NCI-H1048 (cell line): ENCODE measurements at places on chromosomes 2 and 18.

GRCh38 chr2:20650393-20650876 lies 463 bp downstream of the HS1BP3 start:
- DNase-seq, result no peak

GRCh38 chr2:147860009-147860408 lies 15.2 kb downstream of the ACVR2A start:
- no peak for DNase-seq

- no peak for DNase-seq
Measured at GRCh38 chr18:54303408-54303807, 34.1 kb downstream of the POLI start.

DNA sequence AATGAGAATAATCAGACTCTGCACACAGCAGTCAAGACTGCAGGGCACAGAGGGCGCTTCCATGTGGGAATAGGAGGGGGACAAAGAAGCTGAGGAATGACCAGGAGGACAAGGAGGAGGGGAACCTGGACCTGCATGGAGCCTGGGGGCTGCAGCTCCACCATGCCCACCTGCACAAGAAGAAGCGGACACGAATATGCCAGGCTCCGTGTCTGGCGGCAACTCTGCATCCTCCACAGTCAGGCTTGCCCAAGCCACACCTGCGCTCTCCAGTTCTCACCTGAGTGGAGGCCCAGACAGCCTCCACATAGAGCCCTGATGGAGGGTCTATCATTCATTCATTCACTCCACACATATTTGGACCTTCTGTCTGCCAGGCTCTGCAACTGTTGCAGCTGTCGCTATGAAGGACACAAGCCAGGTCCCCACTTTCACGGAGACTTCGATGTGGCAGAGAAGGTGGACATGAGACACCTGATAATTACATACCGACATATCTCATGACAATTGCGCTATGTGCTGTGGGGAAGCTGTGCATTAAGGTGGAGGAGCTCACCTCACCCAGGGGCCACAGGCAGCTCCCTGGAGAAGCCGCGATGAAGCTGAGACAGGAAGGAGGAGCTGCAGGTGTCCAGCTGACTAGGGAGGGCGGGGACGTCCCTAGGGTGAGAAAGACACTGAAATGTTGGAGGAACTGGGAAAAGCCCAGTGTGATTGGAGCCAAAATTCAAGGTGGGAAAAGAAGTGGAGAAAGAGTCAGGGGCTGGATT lies 159.2 kb downstream of the INHBB start:
- DNase-seq, result no peak

DNA sequence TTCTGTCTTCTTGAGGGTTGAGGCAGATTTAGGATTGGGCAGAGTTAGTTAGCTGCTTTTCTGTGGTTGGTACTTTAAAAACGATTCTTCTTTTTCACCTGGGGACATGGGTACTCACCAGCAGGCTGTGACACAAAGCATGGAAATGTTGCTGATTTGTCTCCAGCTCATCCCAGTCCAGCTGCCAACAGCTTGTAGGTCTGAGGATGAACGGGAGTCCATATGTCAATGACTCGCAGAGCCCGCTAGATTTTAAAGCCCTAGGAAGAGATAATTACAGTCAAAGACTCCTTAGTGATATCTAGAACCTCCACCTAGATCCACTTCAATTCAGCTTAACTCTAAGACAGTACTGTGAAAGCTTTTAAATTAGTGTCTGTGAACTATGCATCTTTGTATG lies 20.8 kb downstream of the DOK1 start:
- no peak for DNase-seq

DNA sequence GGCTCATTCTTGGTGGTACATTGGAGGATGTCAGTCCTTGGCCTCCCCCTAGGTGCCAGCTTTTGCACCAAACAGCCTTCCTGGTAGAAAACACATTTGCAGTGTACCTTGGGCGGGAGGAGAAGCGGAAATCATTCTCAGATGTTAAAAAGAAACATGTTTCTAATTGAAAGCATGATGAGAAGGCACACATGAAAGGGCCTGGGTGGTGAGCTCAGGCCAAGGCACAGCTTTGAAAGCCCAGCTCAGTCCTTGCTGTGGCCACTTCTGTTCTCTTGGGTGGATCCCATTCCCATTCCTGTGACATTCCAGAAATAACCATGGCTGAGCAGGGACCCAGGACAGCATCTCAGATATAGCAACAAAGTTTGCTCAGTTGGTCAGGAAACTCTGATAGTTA lies 71.5 kb downstream of the LTBP1 start:
- no peak for DNase-seq

GRCh38 chr2:202769201-202769600 lies 102.4 kb downstream of the ICA1L start:
- DNase-seq, result no peak

DNA sequence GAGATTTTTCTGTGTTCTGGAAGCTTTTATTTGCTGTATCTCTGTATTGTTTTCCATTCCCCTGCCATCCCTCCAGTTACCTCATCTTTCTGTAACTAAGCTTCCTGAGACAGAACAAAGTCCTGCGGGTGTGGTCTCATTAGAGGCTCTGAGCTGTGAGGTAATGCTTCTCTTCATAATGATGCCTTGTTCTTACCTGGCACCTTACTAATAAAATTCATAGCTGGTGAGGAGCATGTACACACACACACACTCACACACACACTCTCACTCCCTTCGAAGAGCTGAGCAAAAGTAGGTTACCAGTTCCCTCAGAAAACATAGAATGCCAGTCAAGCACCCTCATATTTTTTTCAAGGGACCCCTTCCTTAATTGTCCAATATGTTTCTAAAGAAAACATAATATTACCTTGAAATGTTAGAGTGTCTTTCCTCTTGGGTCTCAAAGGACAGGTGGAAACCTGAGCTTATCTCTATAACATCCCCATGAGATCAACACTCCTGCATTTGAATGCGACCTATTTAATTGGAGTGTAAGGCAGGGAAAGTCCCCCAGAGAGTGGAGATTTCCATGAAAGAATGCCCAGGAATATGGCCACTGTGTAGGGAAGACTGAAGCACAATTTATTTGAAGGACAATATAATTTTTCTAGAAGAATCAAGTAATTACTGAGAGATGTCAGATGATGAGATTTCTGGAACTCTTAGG lies 161.6 kb upstream of the NCK2 start:
- DNase-seq, result no peak

DNA sequence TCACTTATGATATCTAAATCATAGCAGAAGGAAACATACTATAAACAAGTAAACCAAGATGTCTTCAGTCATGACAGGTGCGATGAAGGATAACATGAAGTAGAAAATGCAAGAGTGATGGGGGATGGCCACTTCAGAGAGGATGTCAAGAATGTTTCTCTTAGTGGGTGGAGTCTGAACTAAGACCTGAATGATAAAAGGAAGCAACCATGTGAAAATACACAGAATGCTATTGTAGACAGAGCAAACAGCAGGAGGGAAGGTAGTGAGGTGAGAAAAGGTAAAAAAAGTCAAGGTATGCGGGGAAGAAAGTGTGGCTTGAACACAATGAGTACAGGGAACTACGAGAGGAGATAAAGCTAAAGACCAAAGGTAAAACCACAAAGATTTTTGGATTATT lies 341.6 kb downstream of the FBXO15 start:
- no peak for DNase-seq

DNA sequence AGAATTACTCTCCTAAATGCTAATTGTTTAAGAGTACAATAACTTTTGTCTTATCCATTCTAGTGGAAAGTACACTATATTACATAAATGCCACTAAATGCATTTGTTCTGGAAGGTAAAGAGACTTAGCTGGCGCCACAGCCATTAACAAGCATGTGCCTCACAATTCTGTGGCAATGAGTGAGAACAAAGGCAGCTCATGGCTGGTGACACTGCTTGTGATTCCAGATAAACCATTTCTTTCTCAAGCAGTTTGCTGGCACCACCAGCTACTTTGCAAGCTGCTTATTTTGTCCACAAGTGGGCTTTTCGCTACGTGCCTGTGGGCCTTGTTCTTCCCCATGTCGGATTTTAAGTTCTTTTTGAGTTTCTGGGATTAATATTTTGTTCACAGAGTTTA lies 147.6 kb upstream of the SMAD7 start:
- DNase-seq, result no peak

- no peak for DNase-seq
Measured at GRCh38 chr2:23499439-23499838, 114.5 kb downstream of the KLHL29 start.

DNA sequence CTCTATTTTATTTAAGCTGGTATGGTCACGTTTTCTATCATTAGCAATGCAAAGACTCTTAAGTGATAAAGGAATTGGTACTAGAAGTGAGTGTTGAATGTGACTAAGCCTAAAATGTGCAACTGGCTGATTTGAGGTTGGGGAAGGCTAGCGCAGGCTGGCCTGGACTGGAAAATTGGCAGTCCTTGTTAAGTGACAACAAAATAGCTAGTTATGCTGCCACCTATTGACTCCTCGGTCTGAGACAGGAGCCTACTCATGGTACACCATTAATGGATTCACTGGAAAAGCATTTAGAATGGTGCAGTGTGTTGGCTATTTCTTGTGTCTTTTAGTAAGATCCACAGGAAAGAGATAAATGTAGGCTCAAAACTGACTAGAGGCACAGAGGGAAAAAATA lies 5.7 kb upstream of the WIPF1 start:
- DNase-seq, result no peak

- no peak for DNase-seq
Measured at GRCh38 chr2:144654523-144654922, 134.6 kb upstream of the ZEB2 start.

DNA sequence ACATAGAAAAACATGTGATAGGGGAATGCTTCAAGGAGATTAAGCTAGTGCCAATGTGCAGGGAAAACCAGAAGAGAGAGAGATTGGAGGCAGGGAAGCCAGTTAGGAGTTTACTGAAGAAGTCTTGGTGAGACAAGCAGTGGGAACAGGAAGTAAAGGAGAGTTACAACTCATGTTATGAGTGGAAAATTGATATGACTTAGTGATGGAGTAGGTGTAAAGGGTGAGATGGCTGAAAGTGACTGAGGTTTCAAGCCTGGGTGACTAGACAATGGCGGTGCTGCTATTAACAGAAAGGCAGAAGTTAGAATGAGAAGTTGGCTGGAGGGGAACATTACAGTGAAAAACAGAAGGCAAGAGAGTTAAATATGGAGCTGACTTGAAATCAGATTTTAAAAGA lies 16.5 kb downstream of the DOK1 start:
- DNase-seq, result no peak

DNA sequence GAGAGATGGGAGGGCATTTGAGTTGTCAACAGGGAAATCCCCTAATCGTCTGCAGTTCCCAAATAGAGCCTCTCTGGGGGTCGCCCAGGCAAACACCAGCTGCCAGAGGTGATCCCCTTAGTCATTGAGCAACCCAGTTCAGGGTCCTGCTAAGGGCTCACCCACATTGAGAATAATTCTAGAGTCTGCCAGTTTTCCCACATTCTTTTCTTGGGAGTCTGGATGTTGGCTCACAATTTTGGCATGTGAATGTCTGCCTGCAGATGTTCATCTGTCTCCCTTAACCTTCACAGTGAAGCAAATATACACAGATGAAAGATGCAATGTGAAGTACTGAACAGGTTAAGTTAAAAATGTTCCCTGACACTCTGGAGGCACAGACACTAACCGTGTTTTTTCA lies 11.4 kb upstream of the SMIM21 start:
- no peak for DNase-seq

- DNase-seq, result no peak
Measured at GRCh38 chr2:206988884-206989283, 49.6 kb downstream of the CPO start.

- no peak for DNase-seq
Measured at GRCh38 chr18:54465502-54465901, 107.8 kb downstream of the C18orf54 start.

- DNase-seq, result no peak
Measured at GRCh38 chr18:52311331-52311730, 28.7 kb upstream of the DCC start.

- DNase-seq, result no peak
Measured at GRCh38 chr2:72871880-72872279, 15.3 kb upstream of the SPR start.

DNA sequence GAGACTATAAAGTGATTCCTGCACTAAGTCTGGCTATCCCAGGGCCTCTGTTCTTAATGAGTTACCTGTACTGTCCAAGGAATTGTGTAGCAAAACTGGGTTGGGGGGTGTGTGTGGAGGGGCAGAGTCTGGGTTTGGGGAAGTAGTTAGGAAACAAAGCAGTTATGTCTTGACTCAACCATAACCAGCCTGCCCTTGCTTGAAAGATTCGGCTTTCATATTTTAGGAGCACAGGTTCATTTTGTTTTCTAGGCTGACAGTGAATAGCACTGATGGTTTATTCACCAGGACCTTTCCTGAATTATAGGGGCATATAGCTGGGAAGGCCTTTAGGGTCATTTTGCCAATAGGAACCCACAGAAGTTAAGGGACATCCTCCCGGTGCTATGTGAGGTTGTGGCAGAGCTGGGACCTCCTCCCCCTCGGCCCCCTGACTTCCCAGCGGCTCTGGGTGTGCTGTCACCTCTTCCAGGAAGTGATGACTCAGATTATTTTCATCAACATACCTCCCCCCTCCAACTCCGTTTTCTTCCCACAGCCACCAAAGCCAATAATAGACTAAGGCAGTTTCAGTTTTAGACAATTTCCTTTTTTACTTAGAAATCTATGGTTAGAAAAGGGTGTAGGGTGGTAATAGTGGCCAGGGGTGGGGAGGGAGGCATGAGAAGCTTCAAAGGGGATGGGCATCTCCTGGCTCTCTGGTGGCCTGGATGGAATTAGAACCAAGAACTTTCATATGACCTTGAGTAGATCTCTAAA lies 44.8 kb downstream of the SETBP1 start:
- no peak for DNase-seq

- no peak for DNase-seq
Measured at GRCh38 chr2:34045101-34045655, 446.1 kb upstream of the FAM98A start.

DNA sequence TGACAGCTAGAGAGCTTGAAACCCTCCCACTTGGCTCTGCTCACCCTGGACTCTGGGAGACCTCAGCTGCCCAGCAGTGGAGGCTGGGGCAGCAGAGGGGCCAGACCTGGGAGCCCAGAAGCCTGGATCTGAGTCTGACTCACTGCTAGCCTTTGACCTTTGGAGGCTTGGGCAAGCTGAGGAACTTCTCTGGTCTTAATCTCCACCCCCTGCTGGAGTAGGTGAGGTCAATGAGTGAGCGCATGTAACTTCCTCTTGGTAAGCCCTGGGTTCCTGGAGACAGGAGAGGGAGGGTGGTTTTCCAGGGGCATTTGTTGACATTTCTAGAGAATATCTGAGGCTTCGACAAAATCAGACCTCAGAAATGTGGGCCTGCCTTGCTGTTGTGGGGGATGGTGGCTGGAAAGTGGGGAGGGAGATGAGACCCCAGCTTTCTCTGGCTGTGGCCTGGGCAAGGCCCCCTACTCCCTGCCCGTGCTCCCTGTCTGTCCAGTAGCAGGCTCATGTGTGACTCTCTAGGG lies 73.0 kb upstream of the YWHAQ start:
- DNase-seq, result no peak
